CD4-positive, alpha-beta T cell treated with Interleukin-1 beta for 1 hour (primary cell): ENCODE measurements at places on chromosomes 1 and 21.

- no peak for DNase-seq
Observed at GRCh38 chr1:185565302-185565701, 168.9 kb upstream of the HMCN1 start.

DNA sequence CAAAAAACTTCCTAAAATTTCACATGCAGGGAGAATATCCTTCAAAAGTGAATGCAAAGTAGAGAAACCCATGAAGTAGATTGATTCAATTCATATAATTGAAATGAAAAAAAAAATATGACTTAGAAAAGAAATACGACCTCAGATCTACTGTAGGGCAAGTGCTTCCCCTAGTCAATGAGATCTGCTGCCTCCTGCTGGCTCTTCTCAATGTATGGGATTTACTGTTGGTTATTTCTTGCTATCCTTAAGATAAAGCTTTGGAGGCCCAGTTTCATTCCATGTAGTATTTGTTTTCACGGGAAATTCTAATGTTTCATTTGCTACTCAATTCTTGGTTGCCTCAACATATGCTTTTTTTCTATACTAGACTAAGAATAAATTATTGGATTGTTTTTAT, 46.2 kb downstream of the ZNF648 start:
- no peak for DNase-seq

DNA sequence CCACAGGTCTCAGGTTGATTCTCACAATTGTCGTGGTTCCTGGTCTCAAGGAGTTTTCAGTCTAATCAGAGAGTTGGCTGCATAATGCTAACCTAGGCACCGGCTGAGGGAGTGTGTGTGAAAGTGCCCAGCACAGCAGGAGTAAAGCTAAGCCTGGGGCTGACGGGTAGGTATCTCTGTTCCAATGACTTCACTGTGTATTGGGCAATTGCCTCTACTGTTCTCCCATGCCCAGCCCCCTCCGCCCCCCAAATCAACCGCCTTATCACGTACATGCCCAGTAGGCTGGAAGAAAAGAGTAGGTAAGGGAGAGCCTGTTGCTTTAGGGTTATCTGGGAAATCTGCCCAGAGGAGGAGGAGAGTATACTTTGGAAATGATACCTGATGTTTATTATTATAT, 54.7 kb downstream of the MRPS6 start:
- DNase-seq = no peak

GRCh38 chr1:191546803-191547202, 611.5 kb upstream of the RGS18 start:
- no peak for DNase-seq

DNA sequence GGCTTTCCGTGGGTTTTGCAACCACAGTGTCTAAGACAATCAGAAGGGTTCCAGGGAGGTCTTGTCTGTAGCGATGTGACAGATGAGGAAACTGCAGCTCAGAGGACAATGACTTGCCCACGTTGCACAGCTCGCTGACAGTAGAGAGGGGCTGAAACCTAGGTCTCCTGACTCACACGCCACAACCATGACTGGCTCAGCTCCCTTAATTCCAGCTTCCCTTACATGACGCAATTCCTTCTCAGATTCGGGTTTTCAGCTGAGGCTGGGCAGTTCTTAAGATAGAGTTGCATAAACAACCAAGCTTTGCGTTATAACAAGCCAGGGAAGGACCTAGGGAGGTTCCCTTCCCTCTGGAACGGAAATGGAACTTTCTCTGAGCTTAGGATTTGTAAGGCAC, 36.3 kb downstream of the DHCR24 start:
- DNase-seq = no peak

DNA sequence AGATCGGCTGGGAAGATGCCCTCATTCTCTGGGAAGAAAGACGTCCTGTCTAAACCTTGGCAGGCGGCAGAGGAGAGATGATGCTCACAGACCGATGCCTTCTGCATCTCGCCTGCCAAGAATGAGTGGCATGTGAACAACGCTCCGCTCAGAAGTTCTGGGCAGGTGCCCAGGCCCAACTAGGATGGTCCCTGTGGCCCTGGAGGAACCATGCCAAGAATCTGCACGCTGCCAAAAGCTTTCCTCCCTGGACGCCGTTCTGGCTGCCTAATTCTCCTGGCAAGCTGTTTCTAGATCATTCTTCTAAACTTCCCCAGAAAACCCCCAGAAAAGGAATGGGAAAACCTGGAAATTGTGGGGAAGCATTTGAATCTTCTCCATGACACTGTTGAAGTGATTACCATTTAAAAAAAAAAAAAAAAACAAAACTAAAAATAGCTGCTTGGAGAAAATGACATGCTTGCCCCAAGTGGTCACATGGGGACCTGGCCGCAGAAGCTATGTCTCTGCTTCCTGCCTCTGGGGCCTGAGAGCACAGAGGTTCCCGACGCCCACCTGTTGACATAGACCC, 440.9 kb downstream of the PRDM2 start:
- DNase-seq = no peak

DNA sequence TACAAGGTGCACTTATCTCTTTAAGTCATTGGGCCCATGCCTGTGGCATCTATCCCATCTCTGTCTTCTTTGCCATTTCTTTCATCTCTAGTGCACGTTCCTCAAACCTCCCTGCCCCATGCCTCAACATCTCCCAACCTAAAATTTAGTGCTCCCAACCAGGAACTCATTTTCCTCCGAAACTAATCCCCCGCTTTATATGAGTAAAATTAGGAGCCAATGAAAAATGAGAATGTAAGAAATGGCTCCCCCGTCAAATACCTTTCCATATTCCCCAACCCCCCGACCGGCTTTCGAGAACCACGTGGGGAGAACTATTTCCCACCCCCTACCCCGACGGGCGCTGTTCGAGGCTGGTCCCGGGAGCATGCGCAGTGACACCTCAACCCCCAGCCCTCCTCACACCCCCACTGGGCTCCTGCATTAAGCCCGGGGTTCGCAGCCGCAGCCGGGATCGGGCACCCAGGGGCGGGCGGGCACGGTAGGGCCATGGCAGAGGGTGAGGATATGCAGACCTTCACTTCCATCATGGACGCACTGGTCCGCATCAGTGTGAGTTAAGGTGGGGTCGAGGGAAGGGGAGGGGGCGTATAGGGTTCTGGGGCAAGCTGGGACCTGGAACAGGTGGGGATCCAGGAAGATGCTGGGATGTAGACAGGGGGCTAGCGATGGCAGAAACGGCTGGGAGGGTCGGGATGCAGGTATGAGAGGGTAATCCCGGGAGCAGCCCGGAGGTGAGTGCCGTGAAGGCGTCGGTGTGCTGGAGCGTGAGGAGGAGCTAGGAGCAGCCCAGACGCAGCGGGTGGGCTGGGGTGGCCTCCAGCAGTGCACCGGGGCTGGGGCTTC, at the start of gene TRIM46:
TRIM46 (plus strand) TSS at position 372 of the 846 bp plus-strand sequence; CDS start at position 490, 118 bp downstream.
- DNase-seq = peak; percentile 75

GRCh38 chr1:64473367-64473766, 3.4 kb downstream of the CACHD1 start:
- DNase-seq = no peak

- DNase-seq = no peak
Observed at GRCh38 chr1:190759807-190760206, 282.1 kb upstream of the BRINP3 start.

- DNase-seq = no peak
Observed at GRCh38 chr1:245270972-245271371, 116.2 kb downstream of the KIF26B start.
